ENCODE measurements at places on chromosomes 2 and 18. TPM values are rescaled to one million over a fixed set of nuclear protein-coding genes. Genes with fewer than 3 reads are reported as not detected.

GRCh38 chr2:36507408-36507812 is 90.6 kb downstream of the FEZ2 start:
- H3K4me1 ChIP-seq, result peaks cover 4% of the 10 kb centered on the region
- no peak for DNase-seq

DNA sequence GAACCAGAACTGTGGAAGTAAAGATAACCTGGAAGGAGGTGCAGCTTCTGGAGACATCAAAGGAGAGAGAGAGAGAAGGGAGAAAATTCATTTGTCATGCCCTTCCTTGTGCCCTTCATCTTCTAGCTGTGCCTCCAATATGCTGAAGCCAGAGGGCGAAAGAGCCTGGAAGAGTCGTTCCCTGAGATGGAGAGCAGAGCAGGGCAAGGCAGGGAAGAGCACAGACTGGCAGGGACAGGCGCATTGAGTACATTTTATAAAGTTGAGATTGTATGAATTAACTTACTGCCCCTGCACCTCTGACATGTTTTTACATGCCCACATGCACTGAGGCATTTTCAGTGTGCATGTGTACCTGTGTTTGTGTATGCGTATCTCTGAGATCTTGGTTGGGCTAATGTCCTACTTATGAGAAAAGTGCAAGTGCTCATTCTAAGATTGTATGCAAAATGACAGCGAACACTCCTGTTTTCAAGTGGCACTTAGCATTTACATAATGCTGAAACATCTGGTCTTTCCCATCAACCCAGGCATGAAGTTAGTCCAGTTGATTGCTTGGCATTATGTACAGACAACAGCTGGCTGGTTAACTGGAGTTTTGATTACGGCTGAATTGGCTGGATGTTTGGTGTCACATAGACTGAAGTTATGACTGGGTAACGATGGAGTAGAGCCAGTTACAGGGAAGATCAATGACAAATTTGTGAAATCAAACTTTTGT is 23.7 kb upstream of the MMADHC start:
- no peak overlapping the region for H3K27ac ChIP-seq
- DNase-seq, result no peak
- H3K36me3 ChIP-seq, result no peaks in the 10 kb centered on the region
- no peaks in the 10 kb centered on the region for H3K27me3 ChIP-seq
- H3K4me1 ChIP-seq, result peaks cover 6% of the 10 kb centered on the region

DNA sequence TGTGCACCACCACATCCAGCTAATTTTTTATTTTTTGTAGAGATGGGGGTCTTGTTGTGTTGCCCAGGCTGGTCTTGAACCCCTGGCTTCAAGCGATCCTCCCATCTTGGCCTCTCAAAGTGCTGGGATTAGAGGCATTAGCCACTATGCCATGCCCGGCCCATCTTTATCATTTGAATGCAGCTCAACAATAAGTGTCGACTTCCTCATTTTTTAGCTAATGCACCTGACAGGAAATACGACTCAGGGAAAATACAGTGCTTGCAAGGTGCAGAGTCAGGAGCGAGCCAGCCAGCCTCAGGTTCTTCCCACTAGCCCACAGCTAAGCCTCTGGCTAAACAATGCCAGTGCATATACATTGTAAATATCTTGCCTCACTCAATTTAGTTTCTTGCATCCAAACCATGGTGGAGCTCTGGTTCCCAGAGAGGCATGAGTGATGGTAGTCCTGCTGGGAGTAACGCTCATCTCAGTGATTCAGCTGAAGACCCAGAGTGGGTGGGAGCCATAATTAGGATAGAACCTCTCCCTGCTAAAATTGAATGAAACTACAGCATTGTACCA is 135.0 kb downstream of the TGIF1 start:
- no peaks in the 10 kb centered on the region for H3K27me3 ChIP-seq
- no peak for DNase-seq
- H3K36me3 ChIP-seq, result no peaks in the 10 kb centered on the region
- H3K27ac ChIP-seq, result no peak overlapping the region
- no peak overlapping the region for H3K4me3 ChIP-seq

- H3K4me3 ChIP-seq, result peak overlapping the region; percentile 98
- no peaks in the 10 kb centered on the region for H3K27me3 ChIP-seq
- no peaks in the 10 kb centered on the region for H3K4me1 ChIP-seq
Observed at GRCh38 chr2:61538920-61539520, 864 bp upstream of the XPO1 start.

- no peak overlapping the region for H3K4me3 ChIP-seq
- no peaks in the 10 kb centered on the region for H3K4me1 ChIP-seq
- H3K27ac ChIP-seq, result no peak overlapping the region
- H3K36me3 ChIP-seq, result no peaks in the 10 kb centered on the region
- H3K27me3 ChIP-seq, result no peaks in the 10 kb centered on the region
- no peak for DNase-seq
Observed at GRCh38 chr2:4358837-4359236, 655.5 kb downstream of the DCDC2C start.

Gene EVX2
- not detected for total RNA-seq

DNA sequence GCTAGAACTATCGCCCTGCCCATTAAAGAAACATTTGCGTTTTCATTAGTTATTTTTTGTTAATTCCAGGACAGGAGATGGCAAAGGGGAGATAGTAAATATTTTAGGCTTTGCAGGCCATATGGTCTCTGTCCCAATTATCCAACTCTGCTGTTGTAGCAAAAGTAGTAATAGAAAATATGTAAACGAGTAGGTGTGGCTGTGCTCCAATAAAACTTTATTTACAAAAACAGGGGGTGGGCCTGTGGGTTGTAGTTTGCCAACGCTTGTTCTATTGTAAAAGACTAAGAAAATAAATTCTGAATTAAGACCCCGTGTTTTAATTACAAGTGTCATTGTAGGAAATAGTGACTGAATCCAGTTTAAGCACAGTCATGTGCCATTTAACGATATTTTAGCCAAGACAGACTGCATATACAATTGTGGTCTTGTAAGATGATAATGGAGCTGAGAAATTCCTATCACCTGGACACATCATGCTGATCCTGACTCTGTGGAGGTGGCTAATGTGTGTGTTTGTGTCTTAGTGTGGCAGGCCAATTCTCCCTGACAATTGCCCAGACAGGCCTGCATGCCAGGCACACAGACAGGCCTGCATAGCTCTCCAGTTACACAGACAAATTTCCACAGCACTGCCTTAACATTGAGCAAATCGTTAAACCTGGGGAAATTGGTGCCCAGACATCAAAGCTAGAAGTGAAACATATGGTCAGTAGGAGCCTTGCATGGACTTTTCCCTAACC is 76.4 kb downstream of the SKA1 start:
- no peak overlapping the region for H3K27ac ChIP-seq
- no peaks in the 10 kb centered on the region for H3K36me3 ChIP-seq
- H3K4me3 ChIP-seq, result no peak overlapping the region
- H3K27me3 ChIP-seq, result no peaks in the 10 kb centered on the region
- H3K4me1 ChIP-seq, result no peaks in the 10 kb centered on the region
- no peak for DNase-seq

GRCh38 chr2:191571163-191571769 is 106.7 kb upstream of the NABP1 start:
- no peak overlapping the region for H3K27ac ChIP-seq
- DNase-seq, result no peak
- no peaks in the 10 kb centered on the region for H3K4me1 ChIP-seq
- no peaks in the 10 kb centered on the region for H3K36me3 ChIP-seq
- no peaks in the 10 kb centered on the region for H3K27me3 ChIP-seq

GRCh38 chr2:82879803-82880202 is 1579.3 kb downstream of the SUCLG1 start:
- no peaks in the 10 kb centered on the region for H3K36me3 ChIP-seq
- no peak overlapping the region for H3K4me3 ChIP-seq
- H3K27ac ChIP-seq, result no peak overlapping the region
- no peaks in the 10 kb centered on the region for H3K4me1 ChIP-seq

Gene SNORC
- not detected for total RNA-seq

GRCh38 chr2:20551260-20551944 is 99.5 kb downstream of the HS1BP3 start:
- H3K27ac ChIP-seq, result no peak overlapping the region
- no peak overlapping the region for H3K4me3 ChIP-seq
- H3K27me3 ChIP-seq, result no peaks in the 10 kb centered on the region

GRCh38 chr2:172427990-172428831 is 825 bp downstream of the ITGA6 start:
- H3K4me3 ChIP-seq, result peak overlapping the region; percentile 68
- no peaks in the 10 kb centered on the region for H3K27me3 ChIP-seq
- peak overlapping the region; percentile 30 for H3K27ac ChIP-seq
- no peak for DNase-seq
- peaks cover 7% of the 10 kb centered on the region for H3K4me1 ChIP-seq

DNA sequence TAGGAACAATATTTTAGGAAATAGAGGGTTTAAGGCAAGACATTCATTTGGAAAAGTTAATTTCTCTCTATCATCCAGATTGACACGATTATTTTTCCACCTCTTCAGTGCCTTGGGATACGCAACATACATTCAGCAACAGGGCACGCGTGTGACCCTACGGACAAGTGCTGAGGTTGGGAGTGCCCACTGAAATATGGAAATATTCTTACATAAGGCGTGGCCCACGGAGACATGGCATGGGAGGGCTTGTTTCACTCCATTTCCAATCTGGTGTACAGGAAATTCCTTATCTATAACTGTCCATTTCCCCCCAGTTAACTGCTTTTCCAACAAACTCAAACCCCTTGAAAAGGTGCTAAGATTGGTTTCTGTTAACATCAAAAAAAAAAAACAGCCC is 20.9 kb upstream of the KIDINS220 start:
- no peak overlapping the region for H3K4me3 ChIP-seq
- DNase-seq, result no peak
- no peak overlapping the region for H3K27ac ChIP-seq
- no peaks in the 10 kb centered on the region for H3K27me3 ChIP-seq
- no peaks in the 10 kb centered on the region for H3K4me1 ChIP-seq

DNA sequence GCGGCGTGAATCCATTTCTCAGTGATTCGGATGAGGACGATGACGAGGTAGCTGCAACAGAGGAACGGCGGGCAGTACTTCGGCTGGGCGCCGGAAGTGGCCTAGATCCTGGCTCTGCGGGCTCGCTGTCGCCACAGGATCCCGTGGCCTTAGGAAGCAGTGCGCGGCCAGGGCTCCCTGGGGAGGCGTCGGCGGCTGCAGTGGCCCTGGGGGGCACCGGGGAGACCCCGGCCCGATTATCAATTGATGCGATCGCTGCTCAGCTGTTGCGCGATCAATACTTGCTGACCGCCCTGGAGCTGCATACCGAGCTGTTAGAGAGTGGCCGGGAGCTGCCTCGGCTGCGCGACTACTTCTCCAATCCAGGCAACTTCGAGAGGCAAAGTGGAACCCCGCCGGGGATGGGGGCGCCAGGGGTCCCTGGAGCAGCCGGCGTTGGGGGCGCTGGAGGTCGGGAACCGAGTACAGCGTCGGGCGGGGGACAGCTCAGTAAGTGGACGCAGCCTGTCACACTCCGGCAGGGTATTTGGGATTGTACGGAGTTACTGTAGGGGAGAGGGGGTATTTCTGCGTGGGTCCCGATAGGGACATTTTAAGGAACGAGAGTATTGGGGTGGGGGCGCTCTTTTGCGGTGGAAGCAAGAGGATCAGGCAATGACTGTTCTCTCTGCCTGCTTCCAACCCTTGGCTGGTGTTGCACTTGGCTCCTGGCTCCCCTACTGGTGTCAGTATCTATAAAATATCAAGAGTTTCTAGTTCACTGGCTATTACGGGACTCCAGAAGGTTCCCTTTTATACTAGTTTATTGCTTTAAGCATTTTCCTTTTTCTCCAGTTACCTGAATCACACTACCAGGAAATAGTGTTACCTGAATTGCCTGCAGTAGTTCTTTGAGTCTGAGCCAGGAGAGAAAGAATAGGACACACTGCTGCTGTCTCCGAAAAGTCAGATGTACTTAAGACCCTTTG is 772 bp downstream of the RELCH start:
- H3K4me1 ChIP-seq, result peaks cover 28% of the 10 kb centered on the region
- no peaks in the 10 kb centered on the region for H3K36me3 ChIP-seq
- peak overlapping the region; percentile 82 for H3K27ac ChIP-seq
- no peaks in the 10 kb centered on the region for H3K27me3 ChIP-seq

Gene MYL1
- total RNA-seq, result not detected

Gene ARHGEF4
- 9.6 TPM for total RNA-seq

DNA sequence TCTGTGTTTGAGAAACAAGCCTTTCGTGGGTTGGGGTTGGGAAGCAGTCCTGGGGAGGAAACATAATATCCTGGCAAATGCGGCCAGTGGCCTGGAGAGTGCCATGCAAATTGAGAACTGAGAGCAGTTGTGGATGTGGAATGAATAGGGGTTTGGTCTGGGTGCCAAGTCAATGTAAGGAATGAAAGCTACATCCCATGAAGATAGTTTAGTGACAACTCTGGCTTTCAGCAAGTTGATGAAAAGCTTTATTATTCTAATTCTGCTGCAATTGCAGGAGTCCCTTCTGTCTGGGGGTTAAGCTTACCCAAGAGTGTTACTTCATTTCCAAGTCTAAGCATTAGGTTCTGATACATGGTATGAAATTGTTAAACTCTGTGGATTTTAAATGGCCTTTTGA is 771.6 kb downstream of the DPP10 start:
- H3K36me3 ChIP-seq, result no peaks in the 10 kb centered on the region
- H3K27ac ChIP-seq, result no peak overlapping the region
- no peak overlapping the region for H3K4me3 ChIP-seq
- no peak for DNase-seq
- H3K27me3 ChIP-seq, result no peaks in the 10 kb centered on the region

DNA sequence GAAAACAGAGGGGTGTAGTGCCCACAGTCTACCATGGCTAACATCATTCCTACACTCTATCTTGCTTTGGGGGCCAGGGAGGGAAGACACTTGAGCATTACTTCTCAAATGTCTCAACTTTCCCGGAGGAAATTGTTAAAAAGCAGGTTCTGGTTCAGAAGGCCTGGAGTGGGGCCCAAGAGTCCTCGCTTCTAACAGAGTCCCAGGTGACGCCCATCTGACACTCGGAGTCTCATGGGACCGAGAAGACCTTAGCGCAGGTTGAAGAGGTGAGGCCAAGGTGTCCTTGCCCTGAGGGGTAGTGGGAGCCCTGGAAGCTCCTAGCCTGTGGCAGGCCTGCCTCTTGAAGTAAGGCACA is 40.1 kb downstream of the ZFP36L2 start:
- H3K4me3 ChIP-seq, result no peak overlapping the region
- DNase-seq, result no peak

GRCh38 chr2:72570413-72570812 is 255.4 kb downstream of the EXOC6B start:
- H3K27me3 ChIP-seq, result no peaks in the 10 kb centered on the region
- no peak overlapping the region for H3K27ac ChIP-seq
- H3K36me3 ChIP-seq, result no peaks in the 10 kb centered on the region
- no peaks in the 10 kb centered on the region for H3K4me1 ChIP-seq

- H3K27ac ChIP-seq, result peak overlapping the region; percentile 57
- H3K36me3 ChIP-seq, result no peaks in the 10 kb centered on the region
- no peaks in the 10 kb centered on the region for H3K27me3 ChIP-seq
- DNase-seq, result peak; percentile 81
Observed at GRCh38 chr2:29115797-29116781, 874 bp downstream of the CLIP4 start.

GRCh38 chr2:217091531-217091930 is 231.7 kb upstream of the TNP1 start:
- no peaks in the 10 kb centered on the region for H3K36me3 ChIP-seq
- DNase-seq, result no peak
- H3K27ac ChIP-seq, result no peak overlapping the region
- no peaks in the 10 kb centered on the region for H3K27me3 ChIP-seq
- no peak overlapping the region for H3K4me3 ChIP-seq

Measured in ascending aorta (tissue), 2 donors.